ENCODE measurements at places on chromosomes 1 and 21.

DNA sequence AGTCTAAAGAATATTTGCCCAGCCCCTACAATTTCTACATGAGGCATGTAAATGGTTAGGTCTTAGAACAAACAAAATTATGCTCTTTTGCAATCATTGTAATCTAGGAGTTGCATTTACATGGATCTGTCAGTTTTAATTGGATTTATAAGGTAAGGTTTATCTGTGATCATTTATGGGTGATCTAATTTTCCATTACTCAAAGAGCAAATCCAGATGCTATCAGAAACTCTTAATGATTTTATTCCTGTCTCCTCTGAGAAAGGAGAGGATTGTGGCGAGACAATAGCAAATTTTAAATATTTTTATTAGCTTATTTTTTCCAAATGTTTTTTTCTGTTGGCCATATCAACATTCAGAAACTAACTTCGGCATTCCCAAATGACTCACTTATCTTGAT lies 14.2 kb upstream of the NEGR1 start:
- DNase-seq = no peak

- no peak for DNase-seq
Measured at GRCh38 chr1:190479516-190479915, 1.9 kb upstream of the BRINP3 start.

GRCh38 chr1:184443624-184444023 lies 56.8 kb downstream of the C1orf21 start:
- DNase-seq = no peak

DNA sequence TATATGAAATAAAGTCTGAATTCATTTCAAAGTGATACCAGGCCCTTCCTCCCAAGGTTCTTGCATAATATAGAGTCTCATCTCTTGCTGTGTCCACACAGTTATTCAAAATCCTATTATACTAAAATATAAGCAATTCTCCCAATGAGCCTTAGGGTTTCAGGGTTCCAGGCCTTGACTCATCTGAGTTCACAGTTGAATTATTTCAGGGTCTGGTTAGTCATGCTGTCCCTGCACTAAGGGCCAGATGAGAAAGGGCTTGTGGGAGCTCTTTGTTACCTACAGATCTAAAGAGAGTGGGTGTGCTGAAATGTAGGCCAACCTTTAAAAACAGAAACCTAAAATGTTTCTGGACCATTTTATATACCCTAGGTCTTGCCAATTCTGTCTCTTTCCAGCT lies 337.5 kb upstream of the LRRC7 start:
- DNase-seq = no peak

- no peak for DNase-seq
Measured at GRCh38 chr1:187013582-187014200, 184.9 kb downstream of the PLA2G4A start.

- no peak for DNase-seq
Measured at GRCh38 chr1:117809764-117810163, 119.7 kb downstream of the GDAP2 start.

- peak; percentile 21 for DNase-seq
Measured at GRCh38 chr1:247857985-247858619, 1.1 kb downstream of the TRIM58 start.

DNA sequence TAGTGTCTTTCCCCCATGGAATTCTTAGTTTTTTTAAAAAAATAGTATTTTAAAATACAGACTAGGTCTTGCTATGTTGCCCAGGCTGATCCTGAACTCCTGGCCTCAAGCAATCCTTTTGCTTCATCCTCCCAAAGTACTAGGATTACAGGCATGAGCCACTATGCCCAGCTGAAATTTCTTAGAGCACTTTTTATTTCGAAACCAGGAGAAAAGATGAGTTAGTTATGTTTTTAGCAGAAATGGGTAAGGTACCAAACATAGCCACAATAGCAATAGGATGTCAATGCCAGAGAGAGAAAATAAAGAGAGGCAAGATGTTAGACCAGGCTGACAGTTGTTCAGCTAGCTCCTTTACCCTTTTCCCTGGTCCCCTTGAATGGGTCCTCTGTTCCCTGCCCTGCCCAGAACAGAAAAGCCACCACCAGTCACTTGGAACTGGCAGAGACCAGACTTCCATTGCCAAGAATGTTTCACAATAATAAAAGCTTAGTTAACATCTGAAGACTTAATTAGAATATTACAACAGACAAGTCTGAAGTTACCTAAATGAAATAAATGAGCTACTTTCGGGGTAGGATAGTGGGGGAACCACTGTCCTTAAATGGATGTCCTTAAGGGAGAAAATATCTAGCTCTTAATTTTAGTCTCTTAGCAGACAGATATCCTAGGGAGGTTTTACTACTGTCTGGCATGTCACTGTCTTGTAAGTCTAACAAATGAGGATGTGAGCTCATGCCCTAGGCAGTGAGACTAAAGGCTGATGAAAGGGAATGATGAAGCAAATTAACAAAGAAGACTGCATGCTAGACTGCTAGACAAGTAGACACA lies 54.3 kb downstream of the ABL2 start:
- DNase-seq = no peak

- no peak for DNase-seq
Measured at GRCh38 chr1:158022554-158023312, 29.3 kb downstream of the KIRREL1 start.

- no peak for DNase-seq
Measured at GRCh38 chr1:204464701-204465100, 29.9 kb downstream of the PIK3C2B start.

DNA sequence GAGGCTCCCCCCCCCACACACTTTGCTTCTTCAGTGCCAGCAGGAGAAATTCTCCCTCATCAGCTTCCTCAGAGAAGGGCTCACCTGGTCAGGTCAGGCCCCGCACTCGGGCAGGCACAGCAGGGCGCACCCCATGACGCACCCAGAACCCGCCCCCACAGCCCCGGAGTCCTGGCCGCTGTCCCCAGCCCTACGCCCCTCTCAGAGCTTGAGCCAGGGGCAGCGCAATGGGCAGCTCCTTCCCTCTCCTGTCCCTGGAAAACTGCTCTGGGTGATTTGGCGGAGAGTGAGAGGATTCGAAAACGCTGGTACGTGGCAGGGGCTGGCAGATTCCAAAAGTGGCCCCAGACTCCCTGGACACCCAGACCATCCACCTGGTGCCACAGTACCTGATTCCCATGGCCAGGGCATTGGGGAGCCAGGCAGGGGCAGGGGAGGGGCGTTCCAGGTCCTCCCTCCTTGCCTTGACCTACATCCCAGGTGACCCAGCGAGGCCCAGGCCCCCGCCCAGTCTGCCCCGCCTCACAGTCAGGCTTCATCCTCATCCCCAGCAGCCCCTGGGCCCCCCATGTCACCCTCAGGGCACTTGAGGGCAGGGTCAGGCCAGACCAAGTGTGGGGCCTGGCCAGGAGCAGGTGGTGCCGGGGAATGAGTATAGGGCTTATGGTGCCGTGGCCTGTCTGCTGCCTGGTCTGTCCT lies 23.7 kb downstream of the RRP1 start:
- DNase-seq = no peak

DNA sequence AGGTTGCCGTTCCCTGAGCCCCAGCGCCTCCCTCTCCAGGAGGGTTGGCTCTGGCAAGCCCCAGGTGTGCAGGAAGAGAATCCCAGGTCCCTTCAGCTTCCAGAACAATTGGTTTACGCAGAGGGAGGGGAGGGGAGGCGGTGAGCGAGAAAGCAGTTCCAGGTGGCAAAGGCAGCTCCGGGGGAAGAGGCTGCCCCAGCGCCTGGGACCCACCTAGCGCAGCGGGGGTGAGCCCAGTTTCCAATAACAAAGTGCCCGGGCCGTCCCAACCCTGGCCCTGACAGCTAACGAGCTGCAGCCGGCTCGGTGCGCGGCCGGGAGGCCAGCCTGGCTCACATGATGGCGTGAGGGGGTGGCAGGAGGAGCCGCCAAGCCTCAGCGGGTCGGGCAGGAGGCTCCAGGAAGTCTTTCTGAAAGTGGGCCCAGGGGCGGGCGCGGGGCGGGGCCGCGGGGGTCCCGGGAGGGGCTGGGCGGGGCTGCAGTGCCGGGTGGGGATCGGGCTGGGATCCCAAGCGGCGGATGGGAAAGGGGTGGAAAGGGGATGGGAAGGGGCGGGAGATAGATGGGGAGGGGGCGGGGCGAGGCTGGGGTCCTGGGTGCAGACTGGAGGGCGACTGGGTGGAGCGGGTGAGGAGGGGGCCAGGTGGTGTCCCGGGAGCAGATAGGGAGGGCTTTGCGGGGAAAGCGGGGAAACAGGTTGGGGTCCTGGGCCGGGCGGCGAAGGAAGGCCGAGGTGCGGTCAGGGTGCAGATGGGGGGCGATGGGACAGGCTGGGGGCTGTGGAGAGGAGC lies 22.8 kb downstream of the DHRS3 start:
- peak; percentile 76 for DNase-seq

DNA sequence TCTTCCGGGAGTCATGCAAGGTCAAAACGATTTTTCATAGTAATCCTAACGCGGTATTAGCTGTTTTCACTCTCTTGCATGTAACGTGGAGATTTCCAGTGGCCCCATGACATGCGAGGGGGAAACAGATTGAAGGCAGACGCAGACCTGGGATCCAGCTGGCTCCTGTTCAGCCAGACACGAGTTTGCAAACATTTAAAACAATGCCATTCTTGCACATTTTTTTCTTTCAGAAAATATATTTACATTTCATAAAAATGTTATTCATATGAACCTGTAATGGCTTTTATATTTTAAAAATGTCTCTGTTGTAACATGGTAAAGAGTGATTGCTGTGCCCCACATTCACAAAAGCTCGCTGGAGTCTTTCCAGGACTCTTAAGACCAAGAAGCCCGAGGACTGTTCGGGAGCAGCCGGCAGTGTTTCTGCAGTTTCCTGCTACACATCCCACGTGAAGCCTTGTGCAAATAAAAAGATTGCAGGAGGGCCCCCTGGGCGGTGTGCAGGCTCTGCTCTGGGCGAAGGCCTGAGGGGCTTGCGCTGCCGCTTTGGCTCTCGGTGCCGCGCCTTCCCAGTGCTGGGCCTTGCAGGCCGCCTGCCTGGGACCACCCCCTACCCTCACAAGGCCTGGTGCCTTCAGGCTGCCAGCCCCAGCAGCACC lies 184.9 kb downstream of the DYRK1A start:
- DNase-seq = no peak

- DNase-seq = no peak
Measured at GRCh38 chr1:172801771-172802322, 142.9 kb downstream of the FASLG start.

- no peak for DNase-seq
Measured at GRCh38 chr1:205976036-205976435, 27.2 kb downstream of the RAB7B start.

GRCh38 chr1:147283011-147283410 lies 40.5 kb downstream of the CHD1L start:
- no peak for DNase-seq
